ENCODE measurements at places on chromosomes 6 and 20. TPM values are rescaled to one million over a fixed set of nuclear protein-coding genes. Genes with fewer than 3 reads are reported as not detected.

The SLC29A1 gene
- total RNA-seq = 53.9 TPM

The GABRR2 gene
- not detected for total RNA-seq

The LEMD2 gene
- 42.1 TPM for total RNA-seq

The WFDC12 gene
- total RNA-seq = not detected

The TTPAL gene
- 13.6 TPM for total RNA-seq

The EDN1 gene
- 37.9 TPM for total RNA-seq
